ENCODE measurements at places on chromosomes 5 and 9. TPM values are rescaled to one million over a fixed set of nuclear protein-coding genes. Genes with fewer than 3 reads are reported as not detected.

GRCh38 chr9:100473276-100474081 lies 530 bp downstream of the TMEFF1 start:
- DNase-seq, result peak; percentile 66

GRCh38 chr5:119220576-119221197 lies 135.1 kb upstream of the TNFAIP8 start:
- no peak for DNase-seq

- DNase-seq, result no peak
Measured at GRCh38 chr5:24080046-24080445, 564.7 kb downstream of the CDH10 start.

BRINP1 gene
- total RNA-seq, result 1.4 TPM

Data from kidney (tissue), 22 donors.